Putamen (tissue), 1 donor: ENCODE measurements at places on chromosomes 7 and 10.

DNA sequence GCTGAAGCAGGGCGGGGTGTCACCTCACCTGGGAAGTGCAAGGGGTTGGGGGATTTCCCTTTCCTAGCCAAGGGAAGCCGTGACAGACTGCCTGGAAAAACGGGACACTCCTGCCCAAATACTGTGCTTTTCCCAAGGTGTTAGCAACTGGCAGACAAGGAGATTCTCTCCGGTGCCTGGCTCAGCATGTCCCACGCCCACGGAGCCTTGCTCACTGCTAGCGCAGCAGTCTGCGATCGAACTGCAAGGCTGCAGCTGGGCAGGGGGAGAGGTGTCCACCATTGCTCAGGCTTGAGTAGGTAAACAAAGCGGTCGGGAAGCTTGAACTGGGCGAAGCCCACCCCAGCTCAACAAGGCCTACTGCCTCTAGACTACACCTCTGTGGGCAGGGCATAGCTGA lies 80.9 kb upstream of the DNAJB12 start:
- DNase-seq: no peak

DNA sequence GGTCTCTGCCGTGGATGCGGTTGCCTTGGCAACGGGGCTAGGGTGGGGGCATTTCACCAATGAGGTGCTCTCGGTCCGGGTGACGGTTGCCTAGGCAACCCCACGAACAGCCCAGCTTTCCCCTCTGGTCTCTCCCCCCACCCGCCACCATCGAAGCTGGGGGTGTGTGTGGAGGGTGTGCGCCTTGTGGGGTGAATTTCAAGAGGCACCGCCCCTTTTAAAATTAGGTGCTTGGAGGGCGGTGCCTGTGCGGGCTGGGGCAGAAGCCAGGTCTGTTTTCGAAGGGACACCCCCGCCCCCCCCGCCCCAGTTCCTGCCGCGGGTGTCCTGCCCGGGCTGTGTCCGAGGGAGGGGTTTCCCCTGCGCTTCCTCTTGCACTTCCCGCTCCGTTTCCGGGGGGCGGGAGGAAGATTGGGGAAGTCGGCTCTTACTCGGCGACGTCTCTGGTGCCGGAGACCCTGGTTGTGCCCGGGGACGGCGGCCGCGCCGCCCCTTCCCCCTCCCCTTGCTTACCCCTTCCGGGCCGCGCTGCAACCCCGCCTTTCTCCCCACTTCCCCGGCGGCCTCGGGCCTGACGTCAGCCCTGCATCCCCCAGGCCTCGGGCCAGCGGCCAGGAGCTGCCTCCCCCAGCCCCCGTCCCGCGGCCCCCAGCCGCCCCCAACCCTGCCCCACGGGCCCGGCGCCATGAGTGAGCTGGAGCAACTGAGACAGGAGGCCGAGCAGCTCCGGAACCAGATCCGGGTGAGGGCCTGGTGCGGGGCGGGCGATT lies 2.2 kb downstream of the GNB2 start:
- DNase-seq: peak; percentile 91

DNA sequence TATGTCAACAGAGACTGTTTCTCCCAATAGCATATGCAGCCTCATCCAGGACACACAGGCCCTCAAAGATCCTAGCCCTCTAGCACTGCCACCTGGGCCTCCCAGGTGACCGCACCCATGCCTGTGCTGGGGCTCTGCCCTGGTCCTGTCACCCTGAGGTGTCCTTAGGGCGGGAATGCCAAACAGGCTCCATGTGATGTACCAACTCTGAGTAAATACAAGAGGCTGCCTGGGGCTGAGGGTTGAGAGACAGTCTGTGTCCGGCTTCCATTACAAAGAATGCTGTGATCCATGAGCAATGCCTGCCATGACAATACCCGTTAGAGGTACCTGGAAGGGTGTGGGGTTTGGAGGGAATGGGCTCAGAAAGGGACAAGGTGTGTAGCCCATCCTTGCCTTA lies 83.0 kb upstream of the KAT6B start:
- DNase-seq: no peak

DNA sequence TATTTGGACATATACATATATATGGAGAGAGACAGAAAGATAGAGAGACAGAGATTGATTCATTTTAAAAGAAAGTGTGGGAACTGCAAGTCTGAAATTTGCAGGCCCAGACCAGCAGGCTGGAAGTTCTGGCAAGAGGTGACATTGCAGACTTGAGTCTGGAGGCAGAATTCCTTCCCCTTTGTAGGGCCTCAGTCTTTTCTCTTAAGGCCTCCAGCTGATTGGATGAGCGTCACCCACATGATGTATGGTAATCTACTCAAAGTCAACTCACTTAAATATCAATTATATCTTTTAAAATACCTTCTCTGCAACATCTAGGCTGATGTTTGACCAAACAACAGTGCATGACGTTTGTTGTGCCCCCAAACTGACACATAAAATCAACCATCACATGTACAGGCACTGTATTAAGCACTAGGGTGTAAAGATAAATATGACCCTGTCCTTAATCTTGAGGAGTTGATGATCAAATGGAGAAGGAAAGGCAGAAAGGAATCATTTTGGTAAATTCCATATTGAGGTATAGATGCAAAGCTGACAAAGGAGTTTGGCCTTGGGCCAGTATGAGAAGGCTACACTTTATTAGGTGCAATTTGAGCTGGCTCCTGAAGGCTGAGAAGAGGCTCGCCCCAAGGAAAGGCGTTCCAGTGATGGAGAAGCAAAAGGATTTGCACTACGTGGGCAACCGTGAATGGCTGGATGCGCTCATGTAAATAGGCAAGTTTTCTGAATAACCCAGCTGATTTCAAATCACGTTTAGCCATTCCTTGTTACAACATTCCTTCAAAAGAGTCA lies 52.6 kb downstream of the BPGM start:
- no peak for DNase-seq

- no peak for DNase-seq
Measured at GRCh38 chr10:73871295-73872189, 2.8 kb downstream of the CAMK2G start.

DNA sequence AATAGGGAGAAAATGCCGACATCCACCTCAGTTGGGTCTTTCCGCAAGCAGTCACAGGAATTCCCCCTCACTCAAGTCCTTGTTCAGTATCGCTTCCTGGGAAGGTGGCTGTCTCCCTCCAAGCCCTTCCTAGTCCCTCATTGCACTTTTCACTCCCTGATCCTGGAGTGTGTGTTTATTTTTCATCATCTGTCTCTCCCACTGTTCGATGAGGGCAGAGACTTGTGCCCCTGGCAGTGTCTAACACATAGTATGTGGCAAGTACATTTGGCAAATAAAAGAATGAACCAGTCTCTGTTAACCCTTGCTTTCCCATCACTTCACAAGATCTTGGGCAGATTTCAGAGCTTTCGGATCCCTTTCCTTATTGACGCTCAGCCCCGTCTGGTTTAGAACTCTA lies 24.0 kb upstream of the CACUL1 start:
- no peak for DNase-seq

- DNase-seq: peak; percentile 24
Measured at GRCh38 chr10:13613519-13613918, 26.8 kb downstream of the PRPF18 start.

- DNase-seq: no peak
Measured at GRCh38 chr7:132500727-132501440, 75.4 kb downstream of the PLXNA4 start.

DNA sequence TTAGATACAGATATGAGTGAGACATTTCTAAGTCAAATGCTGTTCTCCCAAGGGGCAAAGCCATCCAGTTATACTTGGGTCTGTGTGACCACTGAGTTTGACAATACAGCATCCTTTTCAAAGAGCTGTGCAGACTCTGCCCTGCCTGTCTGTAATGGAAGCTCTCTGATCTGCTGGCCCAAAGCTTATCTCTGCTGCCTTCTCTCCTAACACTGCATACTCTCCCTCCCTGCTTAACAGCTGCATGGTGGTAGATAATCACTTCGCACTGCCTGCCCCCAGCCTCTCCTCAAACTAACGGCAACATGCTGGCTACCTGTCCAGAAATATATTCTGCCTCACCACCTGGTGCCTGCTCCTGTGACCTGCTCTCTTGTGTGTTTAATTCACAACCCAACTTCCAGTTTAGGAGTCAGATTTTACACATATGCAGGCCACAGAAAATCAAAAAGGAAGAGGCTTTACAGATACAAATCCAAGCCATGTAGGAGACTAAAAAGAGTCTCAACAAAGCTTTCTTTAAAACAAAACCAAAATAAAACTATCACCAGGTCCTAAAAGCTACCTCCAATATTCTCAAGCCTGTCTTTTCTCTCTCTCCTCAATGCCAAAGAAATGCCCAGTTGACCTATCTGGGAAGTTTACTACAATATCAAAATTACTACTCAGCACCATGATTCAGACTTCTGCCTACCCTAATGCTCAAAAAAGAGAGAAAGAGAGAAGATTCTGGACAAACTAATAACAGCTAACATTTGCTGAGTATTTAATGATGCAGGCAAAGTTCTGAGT lies 145.6 kb downstream of the RELN start:
- no peak for DNase-seq

DNA sequence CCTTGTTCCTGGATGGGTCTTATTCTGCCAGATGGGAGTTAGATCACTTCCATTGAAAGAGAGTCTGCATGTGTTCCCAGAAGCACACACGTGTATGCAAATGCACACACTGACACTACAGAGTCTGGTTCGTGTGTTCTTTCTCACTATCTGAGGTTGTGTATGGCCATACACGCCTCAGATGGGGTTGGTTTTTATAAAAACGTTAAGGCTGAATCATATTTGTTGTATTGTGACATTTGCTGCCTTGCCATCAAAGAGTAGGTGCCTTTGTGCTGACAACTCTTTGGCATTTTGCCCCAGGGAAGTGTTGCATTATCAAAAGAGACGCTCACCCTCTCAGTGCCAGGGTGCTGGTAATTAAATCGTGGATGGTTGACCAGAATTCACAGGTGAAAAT lies 37.7 kb upstream of the HDAC9 start:
- no peak for DNase-seq

DNA sequence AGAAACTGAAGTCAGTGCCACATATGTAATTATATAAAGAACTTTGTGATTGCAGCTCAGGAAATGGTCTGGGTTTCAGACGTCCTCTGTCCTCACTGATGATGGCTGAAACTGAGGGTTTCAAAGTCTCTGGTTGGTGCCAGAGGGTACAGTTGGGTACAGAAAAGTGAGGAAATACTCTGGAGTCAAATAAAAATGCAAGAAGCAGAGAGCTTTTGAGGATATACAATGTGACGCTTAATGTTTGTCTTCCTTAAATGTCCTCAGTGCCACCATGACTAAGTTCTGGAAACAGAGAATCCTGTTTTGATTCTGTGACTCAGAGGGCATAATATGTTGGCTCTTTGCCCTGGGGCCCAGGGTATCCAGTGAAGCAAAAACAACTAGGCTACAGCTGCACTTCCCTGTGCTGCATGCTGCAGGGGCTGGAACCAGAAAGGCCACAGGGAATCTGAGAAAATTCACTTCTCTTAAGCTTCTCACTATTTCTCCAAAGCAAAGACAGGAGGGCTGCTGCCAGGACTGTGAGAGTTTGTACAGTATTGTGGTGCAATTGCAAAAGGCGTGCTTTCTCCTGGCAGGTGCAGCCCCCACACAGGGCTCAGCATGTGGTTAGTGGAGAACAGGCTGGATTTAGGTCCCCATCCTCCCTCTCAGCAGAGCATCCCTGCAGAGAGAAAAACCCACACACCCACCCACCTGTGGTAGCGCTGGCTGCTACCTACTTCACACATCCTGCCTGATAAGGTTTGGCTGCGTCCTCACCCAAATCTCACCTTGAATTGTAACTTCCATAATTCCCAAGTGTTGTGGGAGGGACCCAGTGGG lies 169.5 kb upstream of the SVIL start:
- peak; percentile 56 for DNase-seq

DNA sequence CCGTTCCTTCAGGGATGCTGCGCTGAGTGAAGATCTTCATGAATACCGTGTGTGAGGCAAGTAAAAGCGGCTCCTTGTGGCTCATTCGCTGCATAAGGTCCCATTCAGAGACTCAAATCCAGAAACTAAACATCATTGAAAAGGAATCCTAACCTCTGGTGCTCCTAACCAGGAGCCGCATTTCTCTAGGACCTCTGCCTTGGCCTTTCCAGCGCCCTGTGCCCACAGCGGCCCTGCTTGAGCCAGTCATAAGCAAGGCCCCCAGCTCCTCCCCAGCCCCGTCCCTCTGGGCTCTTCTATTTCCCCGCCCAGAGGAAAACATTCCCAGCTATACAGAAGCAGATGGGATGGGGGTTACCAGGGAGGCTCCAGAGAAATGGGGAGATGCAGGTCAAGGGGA lies 42.6 kb upstream of the INSIG1 start:
- DNase-seq: no peak

- DNase-seq: peak; percentile 39
Measured at GRCh38 chr10:101485681-101486554, 102.1 kb downstream of the POLL start.

DNA sequence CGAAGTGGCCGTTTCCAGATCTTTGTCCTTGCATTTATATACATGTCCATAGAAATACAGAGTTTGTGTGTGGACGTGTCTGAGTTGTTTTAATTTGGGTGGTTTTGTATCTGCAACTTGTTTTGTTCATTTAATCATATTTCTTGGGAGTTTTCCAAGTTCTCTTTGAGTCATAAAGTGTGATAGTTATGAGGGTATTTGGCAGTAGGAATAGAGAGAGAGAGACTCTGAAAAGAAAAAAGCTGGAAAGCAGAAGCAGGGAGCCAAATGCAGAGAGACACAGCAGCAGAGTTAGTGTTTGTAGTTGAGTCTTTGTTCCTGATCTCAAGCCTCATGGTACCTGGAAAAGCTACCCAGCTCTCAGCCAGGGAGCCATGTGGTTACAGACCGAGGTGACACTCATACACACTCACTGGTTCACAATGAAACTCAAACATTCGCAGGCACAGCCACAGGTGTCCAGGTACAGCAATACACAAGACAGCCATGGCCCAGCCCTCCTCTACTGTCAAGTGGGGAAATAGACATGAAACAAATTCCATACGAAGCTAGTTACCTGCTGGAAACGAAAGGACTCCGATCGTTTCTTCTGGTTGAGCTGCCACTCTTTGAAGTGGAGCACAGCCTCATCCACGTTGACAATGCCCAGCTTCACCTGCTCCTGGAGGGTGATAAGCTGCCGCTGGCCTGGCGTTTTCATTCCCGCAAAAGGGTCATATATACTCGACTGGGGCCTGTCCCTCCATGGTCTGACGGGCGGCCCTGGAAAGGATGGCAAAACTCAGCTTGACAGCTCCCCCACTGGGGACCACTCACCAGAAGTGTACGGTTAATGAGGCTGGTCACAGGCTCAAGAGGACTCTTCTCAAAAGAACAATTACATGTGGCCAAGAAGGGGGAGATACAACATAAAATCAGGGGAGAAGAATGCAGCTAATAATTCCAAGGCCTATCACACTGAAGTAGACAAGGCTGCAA lies 33.3 kb upstream of the TM9SF3 start:
- DNase-seq: no peak

- no peak for DNase-seq
Measured at GRCh38 chr10:29329420-29329819, 40.5 kb downstream of the LYZL1 start.

GRCh38 chr7:151680810-151681209 lies 161.1 kb upstream of the RHEB start:
- DNase-seq: no peak

- no peak for DNase-seq
Measured at GRCh38 chr10:18424200-18424599, 227.2 kb downstream of the NSUN6 start.

- no peak for DNase-seq
Measured at GRCh38 chr10:133110133-133110532, 22.4 kb downstream of the ADGRA1 start.
